Vagina (tissue), 2 donors: ENCODE measurements at places on chromosomes 13 and 19.
A peak's percentile ranks its signal among the peaks of the same experiment; 100 is the strongest.

DNA sequence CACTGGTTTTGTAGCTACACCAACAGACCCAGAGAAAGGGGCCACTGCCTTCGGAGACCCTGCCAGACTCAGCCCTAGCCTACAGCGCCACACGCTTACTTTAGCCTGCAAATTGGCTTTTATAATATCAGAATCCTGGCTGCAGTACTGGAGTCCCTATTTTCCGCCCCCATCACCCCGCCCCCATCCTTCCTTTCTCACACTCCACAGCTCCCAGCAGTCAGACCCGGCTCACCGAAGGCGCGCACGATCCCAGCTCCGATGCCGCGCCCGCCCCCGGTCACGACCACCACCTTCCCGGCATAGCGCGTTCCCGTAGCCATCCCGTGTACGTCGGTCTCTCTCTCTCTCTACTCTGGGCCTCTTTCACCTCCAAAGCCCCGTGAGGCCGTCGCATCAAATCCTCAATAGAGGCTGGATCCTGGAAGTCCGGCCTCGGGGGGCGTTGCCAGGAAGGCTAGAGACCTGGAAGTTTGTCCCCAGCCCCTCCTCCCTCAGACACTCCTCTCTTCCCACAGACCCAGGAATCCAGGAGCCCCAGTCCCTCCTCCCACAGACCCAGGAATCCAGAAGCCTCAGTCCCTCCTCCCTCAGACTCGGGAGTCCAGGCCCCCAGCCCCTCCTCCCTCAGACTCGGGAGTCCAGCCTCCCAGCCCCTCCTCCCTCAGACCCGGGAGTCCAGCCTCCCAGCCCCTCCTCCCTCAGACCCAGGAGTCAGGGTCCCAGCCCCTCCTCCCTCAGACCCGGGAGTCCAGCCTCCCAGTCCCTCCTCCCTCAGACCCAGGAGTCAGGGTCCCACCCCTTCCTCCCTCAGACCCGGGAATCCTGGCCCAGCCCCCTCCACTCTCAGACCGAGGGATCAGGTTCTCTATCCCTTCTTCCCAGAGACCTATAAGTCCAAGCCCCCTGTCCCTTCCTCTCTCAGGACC lies at the start of gene HSD17B14:
Gene HSD17B14 (minus strand): TSS at position 403 of the 929 bp plus-strand sequence. CDS start 80 bp downstream, at position 323.
- no peak for DNase-seq

- DNase-seq, result no peak
These were observed 121.7 kb downstream of the B3GLCT start for GRCh38 chr13:31321457-31321856.

DNA sequence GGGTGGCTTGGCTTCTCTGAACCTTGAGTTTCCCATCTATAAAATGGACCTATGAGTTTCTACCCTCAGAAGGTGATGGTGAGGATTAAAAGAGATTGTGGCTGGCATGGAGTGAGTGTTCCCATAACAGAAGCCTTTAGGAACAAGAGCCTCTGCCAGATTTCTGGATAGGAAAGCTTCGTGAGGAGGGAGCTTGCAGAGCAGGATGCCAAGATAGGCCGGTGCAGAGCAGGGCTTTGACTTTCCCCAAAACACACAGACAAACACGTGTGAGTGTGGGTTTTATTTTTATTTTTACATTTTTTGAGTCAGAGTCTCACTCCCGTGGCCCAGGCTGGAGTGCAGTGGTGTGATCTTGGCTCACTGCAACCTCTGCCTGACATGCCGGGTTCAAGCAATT lies 3.7 kb upstream of the CNN1 start:
- no peak for DNase-seq

GRCh38 chr13:63944911-63945310 lies 2529.3 kb upstream of the PCDH20 start:
- DNase-seq, result no peak

DNA sequence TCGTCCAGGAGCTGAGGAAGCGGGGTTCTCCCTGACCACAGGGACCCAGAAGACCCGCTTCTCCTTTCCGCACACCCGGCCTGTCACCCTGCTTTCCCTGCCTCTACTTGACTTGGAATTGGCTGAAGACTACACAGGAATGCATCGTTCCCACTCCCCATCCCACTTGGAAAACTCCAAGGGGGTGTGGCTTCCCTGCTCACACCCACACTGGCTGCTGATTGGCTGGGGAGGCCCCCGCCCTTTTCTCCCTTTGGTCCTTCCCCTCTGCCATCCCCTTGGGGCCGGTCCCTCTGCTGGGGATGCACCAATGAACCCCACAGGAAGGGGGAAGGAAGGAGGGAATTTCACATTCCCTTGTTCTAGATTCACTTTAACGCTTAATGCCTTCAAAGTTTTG lies 18.9 kb downstream of the VASP start:
- no peak for DNase-seq

- no peak for DNase-seq
These were observed 4.0 kb downstream of the RTN2 start for GRCh38 chr19:45492627-45493470.

GRCh38 chr13:93646245-93646644 lies 419.6 kb downstream of the GPC6 start:
- DNase-seq, result no peak

- no peak for DNase-seq
These were observed 97.7 kb upstream of the IPO5 start for GRCh38 chr13:97855570-97856303.

- no peak for DNase-seq
These were observed 1176.5 kb downstream of the UQCRFS1 start for GRCh38 chr19:28036486-28036885.

- DNase-seq, result no peak
These were observed 4.2 kb downstream of the C5AR1 start for GRCh38 chr19:47313754-47314295.

DNA sequence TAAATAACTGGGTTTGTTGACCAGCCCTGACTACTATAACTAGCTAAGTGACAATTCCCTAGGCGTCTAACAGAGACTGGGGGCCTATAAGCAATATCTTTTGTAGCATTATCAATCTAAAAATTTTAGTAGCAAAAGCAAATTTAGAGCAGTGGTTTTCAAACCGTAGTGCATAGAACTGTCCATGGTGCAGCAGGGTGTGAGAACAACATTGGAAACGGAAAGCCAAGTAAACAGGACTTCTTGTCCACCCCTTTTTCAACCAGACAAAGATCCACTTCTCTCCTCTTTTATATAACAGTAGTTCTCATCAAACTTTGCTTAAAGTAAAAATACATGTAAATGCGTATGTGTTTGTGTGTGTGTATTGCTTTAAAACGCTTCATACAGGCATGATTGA lies 1099.1 kb upstream of the ATXN8OS start:
- DNase-seq, result no peak

GRCh38 chr19:43678512-43679261 lies 8.7 kb upstream of the PLAUR start:
- no peak for DNase-seq

DNA sequence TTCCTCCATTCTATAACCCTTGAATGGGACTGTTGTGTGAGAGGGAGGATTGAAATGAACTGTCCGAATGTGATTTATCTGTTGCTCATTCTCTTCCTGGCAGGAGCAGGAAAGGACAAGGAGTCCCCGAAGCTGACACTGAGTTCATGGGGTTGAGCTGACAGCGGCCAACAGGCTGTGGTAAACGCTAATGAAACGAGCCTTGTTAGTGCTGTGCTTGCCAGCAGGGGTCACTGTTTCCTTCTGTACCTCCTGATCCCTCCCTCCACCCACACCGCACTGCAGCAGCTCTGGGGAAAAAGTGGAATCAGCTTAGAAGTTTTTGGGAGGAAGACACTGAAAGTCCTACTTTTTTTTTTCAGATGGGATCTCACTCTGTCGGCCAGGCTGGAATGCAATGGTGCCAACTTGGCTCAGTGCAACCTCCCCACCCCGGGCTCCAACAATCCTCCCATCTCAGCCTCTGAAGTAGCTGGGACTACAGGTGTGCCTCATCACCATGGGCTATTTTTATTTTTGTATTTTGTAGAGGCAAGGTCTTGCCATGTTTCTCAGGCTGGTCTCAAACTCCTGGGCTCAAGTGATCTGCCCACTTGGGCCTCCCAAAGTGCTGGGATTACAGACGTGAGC lies 6.7 kb upstream of the ZNF761 start:
- DNase-seq, result peak; percentile 89
